ENCODE measurements at places on chromosomes 2 and 18.
A peak's percentile ranks its signal among the peaks of the same experiment; 100 is the strongest.

- DNase-seq: no peak
Measured at GRCh38 chr2:62499430-62500060, 6.5 kb downstream of the TMEM17 start.

- DNase-seq: no peak
Measured at GRCh38 chr18:76495006-76495370, at the start of gene ZNF516. ZNF516 (minus strand) TSS chr18:76495242; CDS start chr18:76443054, 52,188 bp downstream.

GRCh38 chr18:67589325-67589724 is 72.8 kb upstream of the DSEL start:
- no peak for DNase-seq

- DNase-seq: peak; percentile 32
Measured at GRCh38 chr2:200406379-200406778, 99.9 kb downstream of the SPATS2L start.

- no peak for DNase-seq
Measured at GRCh38 chr18:43034683-43035500, 80.6 kb downstream of the RIT2 start.

GRCh38 chr18:49112031-49112430 is 161.3 kb upstream of the SMAD7 start:
- DNase-seq: no peak

DNA sequence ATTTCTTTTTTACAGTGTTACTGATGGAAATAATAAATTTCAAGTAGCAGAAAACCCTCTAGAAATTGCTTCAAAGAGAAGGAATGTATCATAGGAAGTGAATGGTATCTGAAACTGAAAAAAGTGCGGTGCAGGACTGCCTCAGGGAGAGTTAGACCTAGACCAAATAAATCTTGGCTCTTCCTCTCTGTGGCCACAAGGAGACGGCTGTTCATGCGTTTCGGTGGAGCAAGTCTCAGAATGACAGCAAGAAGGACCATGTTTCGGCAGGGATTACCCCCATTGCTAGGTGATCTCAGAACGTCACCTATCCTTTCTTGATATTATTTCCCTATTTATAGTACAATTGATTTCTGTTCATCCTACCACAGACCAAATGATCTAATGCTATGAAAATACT is 522.3 kb downstream of the SOX11 start:
- no peak for DNase-seq

DNA sequence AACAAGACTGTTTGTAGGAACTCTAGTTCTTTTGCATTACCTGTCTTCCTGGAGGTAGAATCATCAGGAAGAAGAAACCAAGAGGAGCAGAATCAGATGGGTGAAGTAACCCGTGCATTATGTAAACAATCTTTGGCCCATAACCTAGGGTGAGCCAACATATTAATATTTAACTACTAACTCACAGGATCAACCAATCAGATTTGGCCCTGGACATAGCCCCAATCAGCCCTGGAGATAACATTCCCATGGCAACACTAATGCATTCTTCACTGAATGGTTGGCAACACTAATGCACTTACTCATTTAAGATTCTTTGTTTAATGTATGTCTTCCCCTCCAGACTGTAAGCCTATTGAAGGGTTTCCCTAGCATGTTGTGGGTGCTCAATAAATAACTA is 72.0 kb upstream of the CTAGE1 start:
- no peak for DNase-seq

DNA sequence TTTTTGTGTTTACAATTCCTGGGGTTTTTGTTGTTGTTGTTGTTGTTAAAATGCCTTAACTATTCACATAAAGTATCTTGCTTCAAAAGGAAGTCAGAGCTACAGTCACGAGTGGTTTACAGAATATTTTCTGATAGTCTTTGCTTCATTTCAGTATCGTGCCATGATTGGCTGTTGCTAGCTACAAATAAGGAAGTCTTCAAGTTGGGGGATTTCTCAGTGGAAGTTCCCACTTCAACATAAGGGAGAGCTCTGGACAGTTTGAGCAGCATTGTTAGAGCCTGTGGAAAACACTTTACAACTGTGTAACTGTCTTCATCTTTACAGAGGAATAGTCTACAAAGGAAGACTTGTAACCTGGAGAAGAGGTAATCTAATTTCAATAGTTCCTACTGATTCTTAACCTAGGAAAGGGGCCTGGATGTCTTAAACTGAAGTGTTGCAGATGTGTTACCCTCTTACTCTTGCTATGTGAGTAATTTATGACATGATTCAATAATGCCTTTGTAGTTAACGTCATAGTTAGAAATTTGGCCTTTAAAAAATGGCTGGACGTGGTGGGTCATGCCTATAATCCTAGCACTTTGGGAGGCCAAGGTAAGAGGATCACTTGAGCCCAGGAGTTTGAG is 23.4 kb upstream of the TANK start:
- peak; percentile 86 for DNase-seq

GRCh38 chr2:117952701-117953100 is 61.2 kb downstream of the CCDC93 start:
- DNase-seq: no peak

- DNase-seq: no peak
Measured at GRCh38 chr2:157785866-157786662, 90.1 kb downstream of the ACVR1 start.

GRCh38 chr18:33826151-33826550 is 248.1 kb downstream of the ASXL3 start:
- DNase-seq: no peak

DNA sequence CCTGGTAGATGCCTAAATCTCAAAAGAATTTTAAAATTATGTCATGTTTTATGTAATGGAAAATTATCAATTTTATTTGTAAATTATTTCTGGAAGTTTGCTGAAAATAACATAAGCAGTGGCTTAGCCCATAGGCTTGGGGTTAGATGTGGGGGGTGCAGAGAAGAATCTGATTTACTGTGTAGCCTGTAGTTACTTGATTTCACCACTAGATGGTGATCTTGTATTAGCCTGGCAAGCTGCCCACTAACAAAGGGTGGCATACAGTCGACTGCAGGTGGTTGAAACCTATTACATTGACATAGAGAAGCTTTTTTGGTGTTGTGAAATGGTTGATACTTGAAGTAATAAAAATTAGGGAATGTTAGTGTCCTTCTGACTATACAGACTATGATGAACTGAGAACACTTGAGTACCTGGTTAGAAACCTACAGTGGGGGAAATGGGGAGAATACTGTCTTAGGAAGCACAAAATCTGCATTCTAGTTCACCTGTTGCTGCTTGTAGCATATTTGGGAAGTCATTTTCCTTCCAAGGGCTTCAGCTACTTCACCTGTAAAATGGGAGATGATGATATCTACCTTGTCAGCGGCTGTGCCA is 191.0 kb upstream of the LHCGR start:
- DNase-seq: peak; percentile 76

GRCh38 chr2:105889046-105889445 is 144.3 kb downstream of the NCK2 start:
- no peak for DNase-seq

GRCh38 chr2:100856732-100857131 is 36.8 kb downstream of the NPAS2 start:
- no peak for DNase-seq

GRCh38 chr18:49011291-49011746 is 60.6 kb upstream of the SMAD7 start:
- no peak for DNase-seq

- DNase-seq: no peak
Measured at GRCh38 chr2:101368376-101368775, 18.9 kb downstream of the CREG2 start.

DNA sequence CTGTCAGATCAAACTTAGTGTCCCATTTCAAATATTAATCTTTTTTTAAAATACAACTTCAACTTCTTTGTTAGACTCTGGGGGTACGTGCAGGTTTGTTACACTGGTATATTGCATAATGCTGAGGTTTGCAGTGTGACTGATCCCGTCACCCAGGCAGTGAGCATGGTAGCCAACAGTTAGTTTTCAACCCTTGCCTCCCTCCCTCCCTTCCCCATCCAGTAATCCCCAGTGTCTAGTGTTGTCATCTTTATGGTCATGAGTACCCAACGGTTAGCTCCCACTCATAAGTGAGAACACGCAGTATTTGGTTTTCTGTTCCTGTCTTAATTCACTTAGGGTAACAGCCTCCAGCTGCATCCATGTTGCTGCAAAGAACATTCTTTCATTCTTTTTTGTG is 23.9 kb downstream of the NOL10 start:
- DNase-seq: no peak

DNA sequence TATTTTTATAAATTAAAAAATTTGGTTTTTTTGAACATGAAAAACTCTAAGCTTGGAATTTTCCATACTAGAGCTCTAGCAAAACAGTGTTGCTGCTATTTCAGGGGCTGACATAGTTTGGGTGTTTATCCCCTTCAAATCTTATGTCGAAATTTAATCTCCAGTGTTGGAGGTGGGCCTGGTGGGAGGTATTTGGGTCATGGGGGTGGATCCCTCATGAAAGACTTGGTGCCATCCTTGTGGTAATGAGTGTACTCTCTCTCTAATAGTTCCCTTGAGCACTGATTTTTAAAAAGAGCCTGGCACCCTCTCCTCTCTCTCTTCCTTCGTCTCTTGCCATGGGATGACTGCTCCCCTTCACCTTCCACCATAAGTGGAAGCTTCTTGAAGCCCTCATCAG is 244.6 kb upstream of the UBE2E3 start:
- no peak for DNase-seq

Measured in pons (tissue), 1 donor.